GM04504 (cell line): ENCODE measurements at places on chromosomes 4 and X.

GRCh38 chr4:110268790-110269189, 70.4 kb upstream of the ELOVL6 start:
- no peak for DNase-seq

DNA sequence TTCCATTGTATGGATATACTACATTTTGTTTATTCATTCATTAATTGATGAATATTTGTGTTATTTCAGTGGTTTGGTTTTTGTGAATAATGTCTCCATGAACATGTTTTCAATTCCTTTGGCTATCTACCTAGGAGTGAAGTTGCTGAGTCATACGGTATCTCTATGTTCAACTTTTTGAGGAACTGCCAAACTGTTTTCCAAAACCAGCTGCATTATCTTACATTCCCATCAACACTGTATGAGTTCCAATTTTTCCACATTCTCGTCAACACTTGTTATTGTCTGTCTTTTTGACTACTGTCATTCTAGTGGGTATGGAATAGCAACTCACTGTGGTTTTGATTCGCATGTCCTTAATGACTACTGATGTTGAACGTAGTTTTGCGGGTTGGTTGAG, 388.6 kb upstream of the MAGEB2 start:
- DNase-seq: no peak

DNA sequence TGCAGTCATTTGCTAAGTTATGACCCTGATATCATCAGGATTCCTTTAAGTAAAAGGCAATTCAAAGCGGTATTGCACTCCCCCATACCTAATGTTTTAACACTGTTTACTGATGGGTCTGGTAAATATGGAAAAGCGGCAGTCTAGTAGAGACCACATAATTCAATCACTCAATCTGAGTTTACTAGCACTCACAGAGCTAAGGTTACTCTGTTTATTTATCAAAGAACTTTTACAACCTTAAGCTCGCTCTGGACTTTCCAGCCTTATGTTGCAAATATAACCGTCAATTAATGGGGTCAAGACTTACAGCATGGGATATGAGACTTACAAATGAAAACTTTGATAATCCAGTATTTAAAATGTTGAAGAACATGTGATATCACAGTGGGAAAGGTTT, 124.5 kb upstream of the ZCCHC13 start:
- DNase-seq: no peak

DNA sequence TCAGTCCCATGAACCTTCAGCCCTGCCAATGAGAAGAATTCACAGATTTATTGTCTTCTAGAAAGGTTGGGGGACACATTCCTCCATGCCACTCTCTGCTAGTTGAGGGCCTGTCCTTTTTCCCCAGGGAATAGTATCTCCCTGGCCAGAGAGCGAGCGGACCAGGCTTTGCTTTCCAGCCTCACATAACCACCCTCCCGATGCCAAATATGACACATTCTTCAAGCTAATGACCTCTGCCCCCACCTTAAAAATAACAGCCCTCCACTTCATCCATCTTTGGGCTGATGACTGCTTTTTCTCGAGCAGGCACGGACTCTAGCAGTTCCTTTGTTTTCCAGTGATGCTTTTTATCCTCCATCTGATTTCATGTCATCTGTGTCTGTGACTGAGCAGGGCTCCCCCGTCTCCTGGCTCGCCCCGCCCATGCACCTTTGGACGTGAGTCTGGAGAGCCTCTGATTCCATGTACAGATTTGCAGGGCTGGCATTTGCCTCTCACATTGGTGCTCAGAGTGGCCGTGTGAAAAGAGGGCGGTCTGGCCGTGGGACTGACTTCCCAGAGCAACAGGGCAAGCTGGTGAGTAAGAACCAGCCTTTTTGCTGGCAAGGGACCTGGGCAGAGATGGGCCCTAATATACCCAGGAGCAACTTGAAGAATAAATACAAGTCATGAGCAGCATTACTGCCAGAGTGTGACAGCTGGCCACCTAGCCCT, 279.8 kb downstream of the BCOR start:
- DNase-seq: no peak

DNA sequence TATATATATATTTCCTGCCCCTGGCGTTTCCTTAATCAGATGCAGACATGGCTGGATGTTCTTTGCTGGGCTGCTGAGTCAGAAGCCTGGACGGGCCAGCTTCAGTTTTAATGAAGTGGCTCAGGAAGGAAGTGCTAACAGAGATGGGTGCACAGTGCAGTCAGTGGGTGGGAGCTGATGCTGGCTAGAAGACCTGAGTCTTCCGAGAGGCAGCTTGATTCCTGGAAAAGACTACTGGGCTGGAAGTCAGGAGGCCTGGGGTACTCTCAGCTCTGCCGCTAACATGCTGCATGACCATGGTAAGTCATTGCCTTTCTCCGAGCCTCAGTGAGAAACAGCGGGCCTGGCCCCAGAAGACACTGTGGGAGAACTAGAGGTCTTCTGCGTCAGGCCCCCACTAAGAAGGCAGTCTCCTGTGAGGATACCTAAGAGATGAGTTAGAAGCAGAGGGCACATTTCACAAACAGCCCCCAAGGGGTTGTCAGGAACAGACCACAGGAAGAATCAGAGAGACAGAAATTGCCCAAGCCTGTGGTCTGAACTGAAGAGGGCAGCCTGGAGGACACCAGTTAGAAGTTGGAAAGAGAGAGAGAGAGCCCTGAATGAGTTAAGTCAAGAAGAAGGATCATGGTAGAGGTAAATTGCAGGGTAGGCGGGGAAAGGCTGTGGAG, 8.3 kb upstream of the CD40LG start:
- DNase-seq: peak; percentile 3

DNA sequence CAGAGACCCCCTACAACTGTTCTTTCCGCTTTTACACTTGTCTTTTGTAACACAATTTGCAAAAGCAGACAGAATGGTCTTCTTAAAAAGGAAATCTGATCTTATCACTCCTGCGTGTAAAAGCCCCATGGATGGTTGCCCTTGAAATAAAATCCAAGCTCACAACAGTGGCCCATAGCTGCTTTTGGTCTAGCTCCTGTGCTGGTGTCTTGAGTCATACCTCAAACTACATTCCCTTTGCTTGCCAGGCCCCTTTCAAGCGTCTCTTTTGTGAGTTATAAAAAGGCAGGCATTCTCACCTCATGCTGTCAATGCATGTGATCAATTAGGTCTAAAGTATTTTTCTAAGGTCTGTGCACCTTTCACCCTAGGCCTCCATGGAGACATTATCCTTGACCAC, 27.6 kb downstream of the HPGD start:
- no peak for DNase-seq

DNA sequence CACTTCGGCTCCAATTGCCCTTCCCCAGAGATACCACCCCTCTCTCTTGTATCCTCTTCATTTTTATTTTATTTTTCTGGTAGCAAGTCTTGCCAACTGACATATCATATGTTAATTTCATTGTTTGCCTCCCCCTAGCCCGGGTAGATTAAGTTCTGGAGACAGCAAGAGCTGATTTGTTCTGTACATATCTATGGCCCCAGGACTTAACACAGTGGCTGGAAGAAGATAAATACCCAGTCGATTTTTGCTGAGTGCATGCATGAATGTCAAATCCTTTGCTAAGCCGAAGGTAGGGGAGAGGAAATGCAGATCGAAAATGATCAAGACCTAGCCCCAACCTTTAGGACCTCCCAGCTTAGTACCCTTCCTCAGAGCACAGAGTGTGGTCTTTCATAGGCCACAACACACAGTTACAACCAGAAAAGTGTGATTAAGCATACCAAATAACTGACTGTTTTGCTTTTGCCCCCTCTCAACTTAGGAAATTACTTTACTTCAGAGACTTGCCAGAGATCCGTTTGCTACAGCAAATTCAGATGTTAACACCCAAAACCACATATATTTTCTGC, 58.7 kb upstream of the KLF3 start:
- DNase-seq: no peak

- DNase-seq: no peak
Measured at GRCh38 chr4:108861334-108861733, 98.5 kb upstream of the ETNPPL start.

DNA sequence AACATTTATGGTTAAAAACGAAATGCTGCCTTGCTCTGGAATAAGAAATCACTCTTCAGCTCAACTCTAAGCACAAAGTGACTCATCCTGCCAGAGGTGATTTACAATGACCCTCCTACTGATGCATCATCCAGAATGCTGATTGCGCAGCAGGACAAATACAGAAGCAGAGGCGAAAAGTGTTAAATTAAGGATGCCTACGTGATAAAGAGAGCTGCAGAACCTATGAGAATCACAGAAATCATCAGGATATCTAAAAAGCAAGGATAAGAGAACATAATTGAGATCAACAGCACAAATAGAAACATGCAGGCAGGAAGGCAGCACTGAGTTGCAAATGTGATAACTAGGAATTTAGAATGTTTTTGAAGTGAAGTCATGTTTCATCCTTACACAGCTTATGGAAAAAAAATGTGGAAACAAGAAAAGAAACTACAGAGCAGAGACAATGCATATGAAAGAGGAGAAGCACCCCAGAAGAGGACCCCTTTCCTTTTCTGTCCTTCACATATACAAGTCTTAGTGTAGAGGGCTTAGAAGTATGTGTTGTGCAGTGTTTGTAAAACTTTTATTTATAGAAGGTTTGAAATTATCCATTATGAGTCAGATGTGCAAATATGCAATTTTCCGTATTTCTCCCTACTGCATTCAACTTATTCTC, 188.4 kb downstream of the SLC7A11 start:
- DNase-seq: peak; percentile 81

GRCh38 chr4:58136604-58137003, 1026.4 kb upstream of the IGFBP7 start:
- no peak for DNase-seq

- no peak for DNase-seq
Measured at GRCh38 chrX:151633157-151633556, 62.1 kb upstream of the PRRG3 start.

- no peak for DNase-seq
Measured at GRCh38 chr4:105887508-105887907, 7.8 kb upstream of the NPNT start.

DNA sequence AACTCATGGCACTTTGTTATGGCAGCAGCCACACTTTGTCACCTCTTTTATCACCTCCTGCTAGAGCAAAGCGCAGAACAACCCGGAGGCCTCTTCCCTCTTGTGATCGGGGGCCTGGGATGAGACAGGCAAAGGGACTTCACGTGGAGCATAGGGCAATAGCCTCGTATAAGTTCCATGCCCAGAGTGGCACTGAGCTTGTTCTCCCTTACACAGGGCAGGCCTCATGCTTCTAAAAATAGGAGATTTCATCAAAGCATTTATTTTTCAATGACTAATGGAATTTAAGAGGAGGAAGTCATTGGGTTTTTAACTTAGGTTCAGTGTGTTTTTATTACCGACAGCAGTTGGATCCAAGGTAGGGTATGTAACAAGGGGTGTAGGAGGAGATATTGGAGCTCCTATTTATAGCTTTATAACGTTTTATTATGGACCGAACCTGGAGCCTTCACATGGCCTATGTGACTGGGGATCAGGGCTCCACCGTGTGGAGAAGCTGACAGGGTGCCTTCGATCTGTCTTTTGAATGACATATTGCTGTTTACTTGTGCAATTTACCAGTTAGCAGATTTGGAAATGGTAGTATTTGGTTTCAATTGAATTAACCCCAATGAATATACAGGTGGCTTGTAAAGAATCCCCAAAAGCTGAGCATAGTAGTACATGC, 93.8 kb downstream of the SLC2A9 start:
- no peak for DNase-seq

DNA sequence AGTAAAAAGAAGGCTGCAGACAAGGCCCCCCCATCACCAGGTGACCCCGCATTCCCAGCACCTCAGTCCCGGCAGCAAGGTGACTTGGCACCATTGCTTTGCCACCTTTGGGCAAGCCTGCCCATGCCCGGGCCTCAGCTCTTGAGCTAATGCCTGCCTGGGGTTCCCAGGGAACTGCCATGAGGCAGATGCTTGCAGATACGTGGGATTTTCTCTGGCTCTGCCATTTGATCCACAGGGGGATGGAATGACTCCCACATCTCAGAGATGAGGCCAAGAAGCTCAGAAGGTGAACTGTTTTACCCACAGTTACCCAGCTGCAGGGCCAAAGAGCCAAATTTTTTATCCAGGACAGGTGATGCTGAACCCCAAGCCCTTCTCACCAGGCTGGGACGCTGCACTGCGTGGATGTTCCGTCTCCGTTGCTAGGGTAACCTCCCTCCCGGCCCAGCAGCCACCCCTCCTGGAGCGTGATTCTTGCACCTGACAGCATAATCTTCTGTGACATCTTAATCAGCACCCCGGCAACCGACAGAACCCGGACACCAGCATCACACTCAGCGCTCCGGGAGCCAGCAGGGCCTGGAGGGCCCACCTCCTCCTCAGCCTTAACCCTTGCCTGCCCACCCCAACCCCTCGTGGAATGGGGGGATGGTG, 15.7 kb upstream of the MSX1 start:
- no peak for DNase-seq

- DNase-seq: no peak
Measured at GRCh38 chr4:96730432-96730831, 890.5 kb downstream of the PDHA2 start.

DNA sequence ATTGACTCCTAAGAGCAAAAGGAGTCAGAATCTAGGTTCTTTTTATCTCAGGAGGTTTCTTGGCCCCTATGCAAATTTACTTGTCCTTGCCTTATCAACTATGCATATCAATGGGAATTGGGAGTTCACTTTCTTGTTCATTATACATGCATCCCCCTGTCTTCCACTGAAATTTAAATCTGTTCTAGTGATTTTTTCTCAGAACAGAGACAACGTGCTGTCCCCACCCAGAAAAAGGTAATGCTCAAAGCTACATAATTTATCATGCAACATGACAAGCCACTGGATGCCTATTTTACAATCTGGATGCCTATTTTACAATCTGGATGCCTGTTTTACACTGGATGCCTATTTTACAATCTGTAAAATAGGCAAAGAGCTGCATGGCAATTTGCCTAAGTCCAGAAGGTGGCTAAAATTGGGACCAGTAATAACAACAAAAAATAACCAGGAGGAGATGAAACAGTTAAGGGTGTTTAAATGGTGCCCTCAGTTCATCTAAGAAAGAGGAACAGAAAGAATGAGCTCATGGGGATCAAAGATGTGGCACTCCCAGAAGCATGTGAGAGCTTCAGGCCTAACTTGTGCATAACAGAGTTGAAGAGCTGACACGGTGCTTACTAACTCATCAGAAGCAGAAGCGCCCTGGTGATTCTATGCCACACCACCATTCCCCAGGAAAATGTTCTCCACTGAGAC, 537.8 kb upstream of the BOD1L1 start:
- no peak for DNase-seq

DNA sequence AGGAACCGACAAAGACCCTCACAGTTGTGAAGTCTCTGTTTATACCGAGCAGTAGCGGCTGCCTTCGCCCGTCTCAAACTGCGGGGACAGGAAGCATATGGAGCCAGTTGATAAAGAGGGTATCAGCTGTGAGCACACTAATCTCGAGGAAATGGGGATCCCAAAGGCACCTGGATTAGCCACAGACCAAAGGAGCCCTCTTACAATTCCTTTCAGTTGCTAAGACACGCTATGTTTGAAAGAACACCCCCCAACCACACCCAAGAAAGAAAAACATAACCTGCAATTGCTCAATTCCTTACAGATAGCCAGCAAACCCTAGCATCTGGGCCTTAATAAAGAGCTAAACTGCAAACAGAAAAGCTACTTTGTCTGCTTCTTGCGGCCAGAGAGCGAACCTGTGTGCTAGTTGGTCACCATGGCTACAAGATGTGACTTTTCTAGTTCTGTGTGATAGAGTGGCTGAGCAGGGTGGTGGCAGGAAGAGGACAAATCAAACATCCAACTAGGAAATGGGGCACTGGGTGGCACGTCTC, 23.3 kb upstream of the CHRNA9 start:
- no peak for DNase-seq

GRCh38 chrX:104564921-104565703, 887 bp upstream of the IL1RAPL2 start:
- no peak for DNase-seq
